Retinal pigment epithelial cell (primary cell): ENCODE measurements at places on chromosomes 3 and 15.
A peak's percentile ranks its signal among the peaks of the same experiment; 100 is the strongest.

- DNase-seq, result no peak
Observed at GRCh38 chr3:126963261-126964190, 19.4 kb upstream of the PLXNA1 start.

- DNase-seq, result no peak
Observed at GRCh38 chr3:100737334-100737733, 28.0 kb downstream of the TFG start.

DNA sequence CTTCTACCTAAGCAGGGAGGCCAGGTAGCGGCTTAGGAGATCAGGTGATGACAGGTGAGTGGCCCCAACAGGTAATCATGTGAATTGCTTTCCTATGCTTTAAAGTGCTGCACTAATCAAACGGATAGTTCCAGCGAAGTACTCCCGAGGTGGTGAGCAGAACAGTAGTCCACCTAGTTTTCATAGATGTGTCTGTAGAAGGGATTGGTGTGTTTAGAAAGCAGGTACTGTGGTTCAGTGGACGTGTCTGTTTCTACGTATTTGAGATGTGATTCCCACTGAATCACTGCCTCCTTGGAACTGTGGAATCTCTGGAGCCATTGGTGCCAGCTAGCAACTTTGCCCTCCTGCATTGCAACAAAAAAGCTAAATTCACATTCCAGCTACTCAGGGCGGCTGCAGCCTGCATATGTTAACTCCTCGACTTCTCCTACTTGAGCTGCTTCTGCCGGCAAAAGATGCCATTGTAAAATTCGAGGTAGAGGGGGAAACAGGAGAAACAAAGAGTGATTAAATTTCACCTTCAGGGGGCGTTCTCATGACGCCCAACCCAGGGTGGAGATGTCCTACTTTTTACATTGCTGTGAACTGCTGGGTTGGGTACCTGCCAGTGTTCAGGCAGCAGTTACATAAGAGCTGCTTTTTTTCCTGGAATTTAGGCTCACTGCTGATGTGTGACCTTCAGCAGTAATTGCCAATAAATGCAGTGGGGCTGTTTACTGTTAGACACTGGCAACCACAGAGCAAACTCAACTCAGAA, 227.3 kb downstream of the ITPR1 start:
- DNase-seq, result peak; percentile 91

GRCh38 chr3:18556503-18557135, 131.5 kb upstream of the SATB1 start:
- no peak for DNase-seq

GRCh38 chr3:51637941-51638471, 33.0 kb upstream of the TEX264 start:
- peak; percentile 28 for DNase-seq

- DNase-seq, result no peak
Observed at GRCh38 chr3:165491487-165491886, 295.3 kb upstream of the SLITRK3 start.

DNA sequence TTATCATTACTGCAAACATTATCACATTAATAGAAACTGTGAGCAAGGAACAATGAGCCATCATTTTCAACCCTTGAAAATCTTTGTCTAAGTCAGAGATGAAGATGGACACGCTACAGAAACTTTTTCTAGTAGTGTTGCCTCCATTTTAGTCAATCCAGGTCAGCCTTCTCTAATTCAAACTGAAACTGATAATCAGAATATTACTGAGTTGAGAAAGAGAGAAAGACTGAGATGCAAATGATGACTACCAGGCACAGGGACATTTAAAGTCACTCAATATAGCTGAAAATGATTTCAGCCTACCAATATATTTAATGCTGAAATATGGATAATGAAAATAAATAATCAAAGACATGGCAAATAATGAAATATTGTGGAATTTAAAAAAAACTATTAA, 261.4 kb downstream of the GBE1 start:
- DNase-seq, result no peak

DNA sequence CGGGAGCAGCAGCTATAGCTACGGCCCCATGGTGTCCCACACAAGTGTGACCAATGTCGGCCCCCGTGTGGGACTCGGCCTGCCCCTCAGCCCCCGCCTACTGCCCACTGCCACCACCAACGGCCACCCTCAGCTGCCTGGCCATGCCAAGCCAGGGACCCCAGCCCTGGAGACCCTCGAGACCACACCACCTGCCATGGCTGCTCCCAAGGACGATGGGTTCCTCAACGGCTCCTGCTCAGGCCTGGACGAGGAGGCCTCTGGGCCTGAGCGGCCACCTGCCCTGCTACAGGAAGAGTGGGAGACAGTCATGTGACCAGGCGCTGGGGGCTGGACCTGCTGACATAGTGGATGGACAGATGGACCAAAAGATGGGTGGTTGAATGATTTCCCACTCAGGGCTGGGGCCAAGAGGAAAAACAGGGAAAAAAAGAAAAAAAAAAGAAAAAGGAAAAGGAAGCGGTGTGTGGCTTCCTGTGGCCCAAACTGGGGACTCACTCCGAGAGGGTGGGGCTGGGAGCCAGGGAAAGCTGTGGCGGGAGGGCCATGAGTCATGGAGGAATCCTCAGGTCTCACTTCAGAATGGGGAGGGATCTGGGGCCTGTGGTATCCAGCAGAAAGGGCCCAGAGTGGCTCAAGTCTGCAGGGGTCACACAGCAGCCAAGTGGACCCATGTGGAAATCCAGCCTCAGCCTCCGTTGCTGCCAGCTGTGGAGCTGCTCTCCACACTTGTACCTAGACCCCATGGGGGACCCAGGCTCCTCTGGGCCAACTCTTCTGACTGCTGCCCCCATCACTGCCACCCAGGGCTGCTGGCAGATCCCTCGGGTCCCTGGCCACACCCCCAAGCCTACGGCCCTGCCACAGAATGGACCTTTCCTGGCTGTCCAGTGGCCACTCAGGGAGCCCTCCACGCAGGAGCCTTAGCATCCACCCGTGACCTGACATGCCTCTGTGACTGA, 26.1 kb downstream of the PTH1R start:
- DNase-seq, result no peak

- DNase-seq, result no peak
Observed at GRCh38 chr3:53649816-53650215, 155.4 kb downstream of the CACNA1D start.

DNA sequence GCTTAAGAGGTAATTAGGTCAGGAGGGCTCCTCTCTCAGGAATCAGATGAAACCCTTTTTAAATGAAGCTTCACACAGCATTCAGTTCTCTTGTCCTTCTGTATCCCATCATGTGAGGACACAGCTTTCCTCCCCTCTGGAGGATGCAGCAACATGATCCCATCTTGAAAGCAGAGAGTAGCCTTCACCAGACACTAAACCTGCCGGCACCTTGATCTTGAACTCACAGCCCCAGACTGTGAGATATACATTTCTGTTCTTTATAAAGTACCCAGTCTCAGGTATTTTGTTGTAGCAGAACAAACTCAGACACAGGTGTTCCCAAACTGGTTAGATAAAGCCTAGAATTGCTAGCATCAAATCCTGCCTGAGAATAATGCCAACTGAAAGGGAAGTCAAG, 83.7 kb upstream of the PRICKLE2 start:
- no peak for DNase-seq

DNA sequence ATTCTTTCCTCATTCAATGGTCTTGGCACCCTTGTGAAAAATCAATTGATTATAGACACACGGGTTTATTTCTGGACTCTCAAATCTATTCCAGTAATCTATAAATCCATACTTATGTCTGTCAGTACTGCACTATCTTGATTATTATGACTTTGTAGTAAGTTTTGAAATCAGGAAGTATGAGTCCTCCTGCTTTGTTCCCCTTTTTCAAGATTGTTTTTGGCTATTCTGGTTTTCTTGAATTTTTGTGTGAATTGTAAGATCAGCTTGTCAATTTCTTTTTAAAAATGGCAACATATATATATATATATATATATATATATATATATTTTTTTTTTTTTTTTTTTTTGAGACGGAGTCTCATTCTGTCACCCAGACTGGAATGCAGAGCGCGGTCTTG, 32.3 kb upstream of the CFAP20DC start:
- DNase-seq, result no peak

- no peak for DNase-seq
Observed at GRCh38 chr3:190366133-190366532, 21.8 kb upstream of the CLDN16 start.

DNA sequence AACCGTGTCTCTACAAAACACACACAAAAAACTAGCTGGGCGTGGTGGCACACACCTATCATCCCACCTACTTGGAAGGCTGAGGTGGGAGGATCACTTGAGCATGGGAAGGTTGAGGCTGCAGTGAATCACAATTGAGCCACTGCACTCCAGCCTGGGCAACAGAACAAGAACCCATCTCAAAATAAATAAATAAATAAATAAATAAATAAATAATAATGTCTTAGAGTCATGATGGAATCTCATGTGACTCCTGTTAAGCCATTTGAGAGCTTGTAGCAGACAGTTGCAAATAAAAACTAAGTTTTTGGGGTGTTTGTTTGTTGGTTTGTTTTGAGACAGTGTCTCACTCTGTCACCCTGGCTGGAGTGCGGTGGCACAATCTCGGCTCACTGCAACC, 33.2 kb downstream of the SLC12A1 start:
- no peak for DNase-seq

- no peak for DNase-seq
Observed at GRCh38 chr3:23928524-23928923, 11.6 kb downstream of the RPL15 start.

DNA sequence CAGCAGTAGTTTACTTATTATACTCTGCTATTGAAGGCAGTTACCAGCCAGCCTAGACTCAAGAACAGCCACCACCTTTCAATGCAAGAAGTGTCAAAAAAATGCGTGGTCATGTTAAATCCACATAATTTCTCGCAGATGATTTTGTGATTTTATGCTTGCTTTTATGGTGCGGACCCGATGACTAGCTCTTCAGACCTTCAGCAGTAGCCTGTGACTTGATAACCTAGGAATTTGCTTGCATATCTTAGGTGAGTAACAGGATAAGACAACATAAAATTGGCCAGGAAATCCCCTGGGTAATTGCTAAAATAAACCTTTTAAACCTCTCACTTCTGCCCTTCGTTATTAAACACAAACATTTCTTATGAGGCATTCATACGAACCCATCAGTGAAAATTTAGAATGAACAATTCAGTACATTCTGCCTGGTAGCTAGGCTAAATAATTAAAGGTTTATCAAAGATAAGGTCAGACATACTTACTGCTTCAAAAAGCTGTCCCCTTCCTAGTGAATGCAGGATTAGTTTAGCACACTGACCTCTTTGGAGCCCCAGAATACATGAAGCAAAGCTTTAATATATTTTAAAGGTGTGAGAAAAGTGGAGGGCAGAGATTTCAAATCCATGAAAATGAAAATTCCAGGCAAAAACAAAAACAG, 798.8 kb downstream of the OTOL1 start:
- peak; percentile 84 for DNase-seq

- no peak for DNase-seq
Observed at GRCh38 chr3:132351222-132351806, 34.1 kb downstream of the ACP3 start.

DNA sequence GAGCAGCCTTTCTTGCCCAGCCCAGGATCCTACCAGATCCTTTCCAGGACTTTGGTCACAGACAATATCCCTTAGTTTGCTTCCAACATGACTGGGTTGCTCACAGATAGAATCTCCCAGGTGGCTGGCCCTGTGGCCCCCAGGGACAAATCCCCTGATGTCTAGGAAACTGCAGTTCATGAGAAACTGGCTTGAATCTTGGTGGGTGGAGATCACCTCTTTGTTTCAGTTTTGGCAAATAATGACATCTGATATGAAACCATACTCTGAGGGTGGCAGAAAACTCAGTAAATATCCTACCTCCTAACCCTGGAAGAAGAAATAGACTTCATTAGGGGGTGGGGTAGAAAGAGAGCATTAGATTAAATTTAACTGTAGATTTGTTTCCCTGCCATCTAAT, 44.1 kb upstream of the PFN2 start:
- no peak for DNase-seq

- no peak for DNase-seq
Observed at GRCh38 chr3:133490468-133491351, 82.8 kb upstream of the CDV3 start.

GRCh38 chr3:47476330-47476626, 537 bp upstream of the SCAP start:
- DNase-seq, result no peak

- peak; percentile 60 for DNase-seq
Observed at GRCh38 chr15:40333922-40334492, 6.7 kb downstream of the CCDC9B start.

DNA sequence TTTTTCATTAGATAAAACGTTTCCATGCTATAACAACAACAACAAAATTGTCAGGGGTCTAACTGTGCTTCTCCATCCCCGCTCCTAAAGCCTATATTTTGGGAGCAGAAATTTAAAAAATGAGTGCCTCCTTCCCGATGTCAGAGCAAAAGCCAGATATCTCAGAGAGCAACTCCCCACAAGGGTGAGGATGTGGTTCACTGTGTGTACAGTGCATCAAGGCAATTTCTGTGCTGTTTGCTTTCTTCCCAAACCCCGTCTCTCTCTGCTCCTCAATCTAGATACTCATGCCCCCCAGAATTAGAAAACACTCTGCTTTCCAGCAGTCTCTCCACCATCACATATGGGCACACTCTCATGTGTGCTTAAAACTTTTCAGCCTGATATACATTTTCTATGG, 76.7 kb upstream of the MBNL1 start:
- no peak for DNase-seq

- no peak for DNase-seq
Observed at GRCh38 chr15:68209735-68210408, 4.7 kb upstream of the CALML4 start.

GRCh38 chr3:187186801-187187421, 10.4 kb upstream of the RTP1 start:
- peak; percentile 82 for DNase-seq
